COR-L47 (cell line): ENCODE measurements at places on chromosomes 6 and 20.

GRCh38 chr6:130167655-130168054 is 55.1 kb downstream of the SAMD3 start:
- DNase-seq, result no peak

DNA sequence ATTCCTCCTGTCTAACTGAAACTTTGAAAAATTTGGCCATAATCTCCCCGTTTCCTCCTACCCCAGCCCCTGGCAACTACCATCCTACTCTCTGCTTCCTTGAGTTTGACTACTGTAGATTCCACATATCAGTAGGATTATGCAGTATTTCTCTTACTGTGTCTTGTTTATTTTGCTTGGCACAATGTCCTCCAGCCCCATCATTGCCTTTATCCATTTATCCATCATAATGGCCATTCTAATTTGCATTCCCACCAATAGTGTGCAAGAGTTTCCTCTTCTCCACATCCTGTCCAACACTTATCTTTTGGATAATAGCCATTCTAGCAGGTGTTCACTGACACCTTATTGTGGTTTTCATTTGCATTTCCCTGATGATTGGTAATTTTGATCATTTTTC is 202.3 kb downstream of the THBS2 start:
- DNase-seq, result peak; percentile 34

DNA sequence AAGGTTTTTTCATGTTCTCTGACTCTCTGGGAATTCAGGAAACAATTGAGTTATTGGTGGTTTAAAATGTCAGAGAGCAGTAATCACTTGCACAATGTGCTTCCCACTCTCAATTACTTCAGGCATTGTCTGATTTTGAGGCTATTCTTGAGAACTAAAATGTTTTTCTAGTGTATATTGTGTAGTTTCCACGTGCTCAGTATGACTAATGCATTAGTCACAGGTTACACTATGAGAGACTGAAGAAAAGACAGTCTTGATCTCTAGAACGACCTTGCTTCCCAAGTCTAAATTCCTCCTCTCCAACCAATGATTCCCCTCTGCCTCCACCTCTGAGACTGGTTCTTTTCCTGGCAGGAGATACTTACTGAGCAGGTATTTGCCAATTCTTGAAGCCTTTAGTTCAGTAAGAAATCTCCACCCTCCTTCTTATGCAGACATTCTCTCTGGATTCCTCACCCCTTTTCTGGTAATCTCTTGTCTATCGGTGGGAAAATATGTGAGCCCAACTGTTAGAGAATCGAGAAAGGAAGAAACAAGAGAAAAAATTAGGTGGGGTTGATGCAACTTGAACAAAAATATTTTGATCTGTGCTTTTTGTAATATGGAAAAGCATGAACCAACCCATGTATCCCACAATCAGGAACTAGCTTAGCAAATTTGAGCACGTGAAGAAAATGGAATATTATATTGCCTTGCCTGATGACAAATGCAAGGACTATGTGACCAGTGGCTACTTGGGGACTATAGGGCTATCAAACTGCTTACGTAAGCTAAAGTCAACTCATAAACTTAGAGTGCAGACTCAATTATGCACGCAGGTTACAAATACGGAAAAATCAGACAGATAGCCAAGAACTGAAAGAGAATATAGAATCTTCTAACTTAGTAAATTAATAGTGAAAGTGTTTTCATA is 61.1 kb upstream of the SLC22A16 start:
- DNase-seq, result no peak

- no peak for DNase-seq
Observed at GRCh38 chr6:167130008-167130677, 7.2 kb downstream of the CCR6 start.

DNA sequence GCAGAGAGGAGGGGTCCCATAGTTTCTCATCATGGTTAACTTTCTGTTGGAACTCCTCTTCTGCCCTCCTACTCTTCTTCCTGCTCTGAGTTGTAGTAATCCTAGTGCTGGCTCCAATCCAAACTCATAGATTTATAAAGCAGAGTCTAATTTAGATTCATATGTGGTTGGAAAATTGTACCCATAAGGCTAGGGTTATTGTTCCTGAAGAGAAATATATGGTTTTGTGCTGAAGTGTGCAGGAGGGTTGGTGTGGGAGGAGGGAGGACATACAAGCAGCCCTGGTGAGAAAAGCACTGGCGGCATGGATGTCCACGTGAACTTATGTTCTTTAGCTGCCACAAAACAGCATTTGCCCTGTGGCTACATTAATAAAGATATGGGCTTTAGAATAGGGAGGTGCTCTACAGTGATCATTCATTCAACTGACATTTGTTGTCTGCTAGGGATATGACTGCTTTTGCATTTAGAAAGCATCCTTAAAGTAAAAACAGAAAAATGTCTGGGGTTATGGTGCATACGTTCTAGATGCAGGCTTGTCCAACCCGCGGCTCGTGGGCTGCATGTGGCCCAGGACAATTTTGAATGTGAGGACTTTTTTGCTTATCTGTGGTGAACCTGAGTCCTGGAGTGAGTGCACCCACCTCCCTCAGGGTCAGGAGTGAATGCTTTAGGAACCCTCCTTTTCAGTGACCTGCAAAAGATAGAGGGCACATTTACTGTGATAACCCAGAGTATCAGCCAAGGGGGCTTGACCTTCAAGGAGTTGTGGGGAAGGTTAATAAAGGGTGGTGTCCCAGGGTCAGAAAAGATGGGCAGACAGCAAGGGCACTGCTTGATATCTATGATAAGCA is 4.1 kb downstream of the HLA-A start:
- DNase-seq, result no peak

DNA sequence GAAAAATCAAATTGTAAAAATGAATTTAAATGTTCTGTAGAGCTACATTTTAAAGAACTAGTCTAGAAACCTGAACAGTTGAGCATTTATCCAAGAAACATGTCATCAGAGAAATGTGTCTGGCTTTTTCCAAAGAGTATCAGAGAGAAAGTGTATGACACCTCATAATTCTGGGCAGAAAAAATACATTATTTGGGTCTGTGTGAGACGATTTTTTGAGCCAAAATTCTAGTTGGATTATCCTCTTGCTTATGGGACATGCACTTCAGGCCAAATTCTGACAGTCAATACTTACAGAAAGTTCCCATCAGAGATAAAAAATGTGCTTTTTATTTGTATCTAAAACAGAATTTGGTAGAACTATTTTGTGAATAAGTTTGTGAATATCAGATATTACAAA is 1242.7 kb downstream of the EPHA7 start:
- no peak for DNase-seq

DNA sequence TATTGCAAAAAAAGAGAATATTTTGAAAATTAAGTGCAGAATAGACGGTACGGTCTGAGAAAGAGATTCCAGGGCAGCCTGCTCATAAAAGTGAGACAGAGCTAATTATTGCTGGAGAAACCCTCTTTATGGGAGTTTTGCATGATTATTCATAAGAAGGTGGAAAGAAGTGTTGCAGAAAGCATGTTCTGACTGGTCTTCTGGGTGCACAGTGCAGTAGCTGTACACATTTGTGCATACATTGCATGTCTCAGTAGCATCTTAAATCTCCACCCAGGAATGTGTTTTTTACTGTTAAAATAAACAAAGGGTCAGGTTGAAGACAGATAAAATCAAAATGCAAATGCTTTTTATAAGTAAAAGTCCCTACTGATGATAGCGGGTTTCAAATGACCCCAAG is 1813.6 kb upstream of the DEFB115 start:
- DNase-seq, result no peak

- DNase-seq, result no peak
Observed at GRCh38 chr6:83062225-83062624, 3.4 kb downstream of the UBE3D start.

GRCh38 chr6:136318676-136319075 is 29.0 kb upstream of the BCLAF1 start:
- DNase-seq, result no peak

DNA sequence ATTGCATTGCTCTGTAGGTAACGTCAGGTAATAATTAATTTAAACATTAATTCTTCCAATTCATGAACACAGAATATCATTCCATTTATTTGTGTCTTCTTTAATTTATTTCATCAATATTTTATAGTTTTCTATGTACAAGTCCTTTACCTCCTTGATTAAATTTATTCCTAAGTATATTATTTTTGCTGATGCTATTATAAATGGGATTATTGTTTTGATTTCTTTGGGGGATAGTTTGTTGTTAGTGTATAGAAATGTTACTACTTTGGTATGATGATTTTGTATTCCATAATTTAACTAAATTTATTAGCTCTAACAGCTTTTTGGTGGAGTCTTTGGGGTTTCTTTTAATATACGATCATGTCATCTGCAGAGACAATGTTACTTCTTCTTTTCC is 44.7 kb upstream of the CCND3 start:
- DNase-seq, result no peak

DNA sequence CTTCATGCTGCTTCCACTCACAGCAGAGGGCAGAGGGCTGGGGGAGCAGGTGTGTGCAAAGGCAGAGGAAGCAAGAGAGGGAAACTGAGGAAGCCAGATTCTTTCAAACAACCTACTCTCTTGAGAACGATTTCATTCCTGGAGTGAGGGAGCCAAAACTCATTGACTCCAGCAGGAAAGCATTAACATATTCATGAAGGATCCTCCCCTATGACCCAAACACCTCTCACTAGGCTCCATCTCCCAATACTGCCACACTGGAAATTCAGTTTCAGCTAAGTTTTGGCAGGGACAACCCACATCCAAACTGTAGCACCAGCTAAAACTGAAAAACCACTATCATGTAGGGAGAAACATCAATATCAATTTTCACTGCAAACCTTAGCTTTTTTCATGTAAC is 125.1 kb downstream of the OLIG3 start:
- DNase-seq, result no peak

DNA sequence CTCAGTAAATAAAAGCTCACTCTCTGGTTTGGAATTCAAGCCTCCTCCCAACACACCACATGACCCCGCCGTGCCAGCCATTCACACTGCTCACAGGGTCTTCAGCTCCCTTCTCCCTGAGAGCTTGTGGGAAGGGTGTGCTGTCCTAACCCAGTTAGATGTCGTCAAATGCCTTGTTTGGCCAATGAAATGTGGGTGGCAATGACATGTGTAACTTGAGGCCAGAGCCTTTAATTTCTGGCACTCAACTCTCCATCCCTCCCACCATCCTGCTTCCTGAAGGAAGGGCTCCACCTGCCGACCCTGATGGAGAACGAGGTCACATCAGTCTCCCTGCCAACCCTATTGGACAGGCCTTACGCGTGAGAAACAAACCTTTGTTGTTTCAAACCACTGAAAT is 224.5 kb upstream of the AGPAT4 start:
- DNase-seq, result no peak

DNA sequence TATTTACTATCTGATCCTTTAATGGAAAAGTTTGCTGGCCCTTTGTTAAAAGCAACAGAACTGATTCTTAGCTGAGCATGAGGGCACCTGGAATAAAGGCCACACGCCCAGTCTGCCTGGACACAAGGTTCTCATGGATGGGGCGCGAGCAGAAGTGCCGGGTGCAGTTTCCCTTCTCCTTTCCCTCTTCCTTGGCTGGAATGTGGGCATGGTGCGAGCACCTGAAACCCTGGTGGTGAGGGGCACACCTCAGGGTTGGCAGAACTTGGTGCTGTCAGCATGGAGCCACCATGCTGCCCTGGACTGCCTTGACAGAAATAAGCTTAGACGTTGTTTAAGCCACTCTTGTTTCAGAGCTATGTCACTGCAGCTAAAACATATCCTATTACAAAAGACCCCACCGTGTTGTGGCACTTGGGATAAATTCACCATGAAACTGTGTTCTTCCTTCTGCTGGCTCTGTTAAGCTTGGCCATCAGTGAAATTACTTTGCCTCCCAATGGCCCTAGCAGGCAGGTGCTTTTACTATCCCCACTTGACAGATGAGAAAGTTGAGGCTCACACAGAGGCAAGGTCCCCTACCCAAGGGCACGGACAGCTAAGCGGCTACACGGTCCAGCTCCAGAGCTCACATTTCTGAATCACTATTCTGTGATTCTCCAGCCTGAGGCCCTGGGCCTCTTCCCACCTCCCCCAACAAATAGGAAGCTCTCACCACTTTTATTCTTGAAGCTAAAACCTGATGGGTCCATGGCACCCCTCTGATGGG is 115.9 kb downstream of the PREX1 start:
- no peak for DNase-seq

- DNase-seq, result no peak
Observed at GRCh38 chr20:42005211-42005610, 387.0 kb upstream of the CHD6 start.

DNA sequence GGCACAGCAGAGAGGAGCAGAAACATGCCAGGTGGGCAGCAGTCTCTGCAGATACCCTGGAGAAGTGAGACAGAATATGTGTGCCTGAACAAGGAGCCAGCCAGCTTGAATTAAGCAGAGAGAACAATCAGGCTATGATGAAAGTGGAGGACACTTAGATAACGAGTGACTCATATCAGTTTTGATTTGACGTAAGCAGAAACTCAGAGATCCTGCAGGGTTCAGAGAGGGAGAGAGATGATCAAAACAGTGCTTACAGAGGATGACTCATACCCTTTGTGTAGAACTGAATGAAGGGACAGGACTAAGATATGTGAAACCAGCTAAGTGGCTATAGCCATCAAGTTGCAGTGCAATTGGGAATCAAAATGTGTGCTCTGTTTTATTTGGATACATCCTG is 300.7 kb downstream of the TENT5A start:
- DNase-seq, result no peak

DNA sequence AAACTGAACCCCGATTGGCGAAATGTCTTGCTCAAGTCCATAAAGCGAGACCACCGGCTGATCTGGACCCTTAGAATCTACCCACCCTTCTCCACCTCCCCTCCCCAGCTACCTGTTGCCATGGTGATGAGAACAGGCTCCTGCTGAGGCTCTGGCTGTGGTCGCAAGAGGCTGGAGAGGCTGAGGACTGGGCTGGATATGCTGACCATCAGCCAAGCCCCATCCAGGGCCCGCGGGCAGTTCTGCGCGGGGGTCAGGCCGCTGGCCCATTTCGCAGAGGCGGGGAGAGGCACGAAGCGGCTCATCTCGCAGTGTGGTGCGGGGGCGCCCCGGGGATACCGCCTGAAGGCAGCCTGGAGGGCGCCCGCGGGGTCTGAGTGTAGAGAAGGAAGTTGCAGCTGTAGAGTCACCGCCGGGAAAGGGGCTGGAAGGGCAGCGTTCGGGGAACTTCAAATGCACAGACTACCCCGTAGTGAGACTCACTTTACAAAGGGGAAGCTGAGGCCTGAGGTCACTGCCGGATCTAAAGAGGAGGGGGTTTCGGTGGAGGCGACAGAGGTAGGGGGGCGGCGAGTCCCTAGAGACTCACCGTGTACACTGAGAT is 671 bp downstream of the TAPBP start:
- DNase-seq, result peak; percentile 42

GRCh38 chr20:35738410-35739179 is 3.5 kb downstream of the RBM39 start:
- no peak for DNase-seq

- DNase-seq, result no peak
Observed at GRCh38 chr6:109292983-109293586, 89.2 kb downstream of the CD164 start.

- DNase-seq, result no peak
Observed at GRCh38 chr6:74879976-74880375, 325.9 kb downstream of the COL12A1 start.

DNA sequence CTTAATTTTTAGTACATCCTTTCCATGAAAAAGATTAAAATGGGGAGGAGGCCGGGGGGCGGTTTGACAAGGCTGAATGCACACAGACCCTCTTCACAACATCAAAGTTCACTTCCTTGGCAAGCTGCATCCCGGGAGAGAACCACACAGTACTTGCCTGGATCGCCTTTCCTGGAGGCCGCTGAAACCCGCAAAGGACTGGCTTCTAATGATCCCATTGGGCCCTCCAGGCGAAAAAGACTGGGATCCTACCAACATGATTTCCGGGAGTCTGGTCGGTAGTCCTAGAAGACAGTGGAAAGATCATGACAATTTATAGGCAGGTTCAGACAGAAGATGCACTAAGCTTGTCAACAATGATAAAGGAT is 60.2 kb downstream of the RIPOR2 start:
- DNase-seq, result no peak
